ENCODE measurements at places on chromosomes 2 and 18.

- H3K36me3 ChIP-seq: no peaks in the 10 kb centered on the region
- peak overlapping the region; percentile 99 for H3K4me3 ChIP-seq
- H3K4me1 ChIP-seq: peaks cover 40% of the 10 kb centered on the region
- peak overlapping the region; percentile 98 for H3K27ac ChIP-seq
- no peaks in the 10 kb centered on the region for H3K27me3 ChIP-seq
Measured at GRCh38 chr2:230411570-230412370, 4.2 kb upstream of the SP100 start.

DNA sequence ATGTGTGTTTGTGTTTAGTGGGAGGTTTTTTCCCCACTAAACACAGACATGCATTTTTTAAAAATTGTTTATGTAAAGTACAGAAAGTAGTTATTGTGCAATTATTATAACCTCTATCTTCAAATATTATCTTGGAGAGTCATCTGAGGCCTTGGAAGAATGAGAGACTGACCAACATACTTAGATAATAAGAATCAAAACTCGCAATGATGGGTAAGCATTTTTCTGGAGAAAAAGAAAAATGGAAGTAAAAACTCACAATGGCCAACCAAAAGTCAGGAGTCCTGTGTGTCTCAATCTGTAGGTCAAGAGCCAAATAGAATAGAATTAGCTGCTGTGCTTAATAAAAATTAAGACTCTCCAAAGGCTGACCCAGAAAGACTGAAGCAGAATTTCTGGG lies 43.0 kb downstream of the MEMO1 start:
- H3K27ac ChIP-seq: no peak overlapping the region
- H3K36me3 ChIP-seq: no peaks in the 10 kb centered on the region
- H3K27me3 ChIP-seq: no peaks in the 10 kb centered on the region

DNA sequence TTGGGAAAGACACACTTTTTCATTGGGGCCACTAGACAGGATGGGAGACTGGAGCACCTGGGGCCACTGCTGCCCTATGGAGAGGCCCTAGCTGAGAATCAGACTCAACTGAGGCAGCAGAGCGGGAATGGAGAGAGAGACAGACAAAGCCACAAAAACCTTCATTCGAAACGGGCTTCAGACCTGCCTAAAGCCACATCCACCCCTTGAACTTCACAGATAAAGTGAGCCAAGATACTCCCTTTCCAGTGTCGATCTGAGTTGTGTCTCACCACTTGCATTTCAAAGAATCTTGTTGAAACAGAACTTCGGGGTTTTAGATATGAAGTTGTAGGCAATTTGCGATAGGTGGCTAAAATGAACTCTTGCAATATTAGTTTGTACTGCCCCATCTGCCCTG lies 11.3 kb upstream of the LDLRAD4 start:
- peaks cover 49% of the 10 kb centered on the region for H3K27me3 ChIP-seq
- peaks cover 3% of the 10 kb centered on the region for H3K36me3 ChIP-seq
- peak overlapping the region; percentile 4 for H3K27ac ChIP-seq

- peak overlapping the region; percentile 73 for H3K27ac ChIP-seq
- peaks cover 32% of the 10 kb centered on the region for H3K27me3 ChIP-seq
- no peak for DNase-seq
- H3K4me3 ChIP-seq: no peak overlapping the region
- H3K36me3 ChIP-seq: no peaks in the 10 kb centered on the region
- H3K4me1 ChIP-seq: peaks cover 15% of the 10 kb centered on the region
Measured at GRCh38 chr2:176826984-176827668, 385.5 kb upstream of the HNRNPA3 start.

DNA sequence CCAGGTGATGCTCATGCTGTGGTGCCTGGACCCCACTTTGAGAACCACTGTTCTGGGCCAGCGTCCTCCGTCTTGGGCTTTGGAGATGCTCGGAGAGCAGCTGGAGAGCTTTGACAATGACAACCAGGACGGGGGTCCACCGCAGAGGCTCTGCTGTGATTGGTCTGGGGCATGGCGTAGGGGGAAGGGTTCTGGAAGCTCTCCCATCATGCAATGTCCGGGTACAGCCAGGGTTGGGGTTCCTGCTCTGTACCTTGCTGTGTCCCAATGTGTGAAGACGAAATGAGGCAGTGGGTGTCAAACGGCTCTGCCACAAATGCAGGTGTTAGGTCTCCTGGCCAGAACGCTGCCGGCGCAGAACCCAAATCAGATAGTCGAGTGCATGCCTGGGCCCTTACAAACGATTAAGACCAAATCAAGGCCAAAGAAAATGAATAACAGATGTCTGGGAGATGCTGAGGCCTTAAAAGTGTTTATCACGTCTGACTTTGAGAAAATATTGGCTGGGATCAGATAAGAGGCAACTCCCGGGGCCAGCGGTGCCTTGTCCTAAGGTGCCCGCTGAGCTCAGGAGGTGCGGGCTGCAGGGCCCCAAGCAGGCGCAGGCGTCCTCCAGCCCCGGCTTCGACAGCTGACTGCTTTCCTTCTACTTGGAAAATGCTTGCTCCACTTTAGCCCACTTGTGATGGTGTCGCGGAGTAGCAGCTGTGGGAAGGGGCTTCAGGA lies 117.2 kb downstream of the VAPA start:
- H3K36me3 ChIP-seq: no peaks in the 10 kb centered on the region
- H3K4me3 ChIP-seq: no peak overlapping the region
- DNase-seq: no peak
- peaks cover 55% of the 10 kb centered on the region for H3K27me3 ChIP-seq

DNA sequence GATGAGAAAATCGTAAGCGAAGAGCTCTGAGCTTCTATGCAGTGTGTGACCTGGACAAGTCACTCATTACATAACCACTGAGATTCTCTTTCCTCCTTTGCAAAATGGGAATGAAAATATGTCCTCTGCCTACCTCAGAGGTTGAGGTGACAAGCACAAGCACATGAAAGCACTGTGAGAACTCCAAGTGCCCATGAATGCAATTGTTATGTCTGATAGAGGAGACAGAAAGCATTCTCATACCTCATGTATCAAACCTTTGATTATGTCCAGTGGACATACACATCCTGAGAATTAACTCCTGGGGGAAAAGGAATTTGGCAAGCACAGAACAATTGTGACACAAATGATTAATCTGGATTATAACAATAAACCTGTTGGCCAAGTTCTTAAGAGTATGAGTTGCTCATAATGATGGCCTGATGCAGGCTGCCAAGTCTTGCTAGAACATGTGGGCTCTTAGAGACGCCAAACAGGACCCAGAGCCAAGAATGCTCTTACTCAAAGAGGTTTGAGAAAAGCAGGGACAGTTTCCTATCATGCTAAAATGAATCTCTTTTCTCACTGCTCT lies 8.5 kb upstream of the RMDN2 start:
- peaks cover 4% of the 10 kb centered on the region for H3K4me1 ChIP-seq
- H3K36me3 ChIP-seq: peaks cover 3% of the 10 kb centered on the region
- H3K27me3 ChIP-seq: peaks cover 39% of the 10 kb centered on the region
- DNase-seq: no peak
- H3K4me3 ChIP-seq: no peak overlapping the region

DNA sequence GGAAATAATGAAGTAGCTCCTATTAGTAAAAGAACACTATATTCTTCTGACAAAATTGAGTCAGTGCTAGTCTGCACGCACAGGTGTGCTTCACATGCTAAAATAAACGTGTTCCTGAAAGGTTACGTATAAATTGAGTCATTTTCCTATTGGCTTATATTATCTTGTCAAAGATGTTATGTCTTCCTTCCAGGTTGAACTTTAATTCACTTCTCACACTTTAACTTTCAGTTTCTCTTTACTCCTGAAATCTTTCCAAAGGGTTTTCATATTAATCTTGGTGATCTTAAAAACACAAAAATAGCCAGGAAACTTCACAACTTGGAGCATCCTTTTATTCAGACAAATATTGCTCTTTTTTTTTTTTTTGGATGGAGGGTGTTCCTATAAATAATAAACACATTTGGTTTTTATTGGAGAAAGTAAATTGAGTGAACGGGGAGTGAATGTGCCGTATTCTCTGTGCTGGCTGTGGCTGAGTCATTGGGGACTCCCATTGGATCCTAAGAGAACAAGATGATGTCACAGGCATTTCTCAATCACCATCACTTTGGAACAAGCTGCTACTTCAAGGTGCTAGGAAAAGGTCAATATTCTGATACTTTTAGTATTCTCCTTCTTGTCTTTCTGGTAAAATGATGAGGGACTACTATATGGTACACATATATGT lies 150.2 kb upstream of the SPATS2L start:
- no peaks in the 10 kb centered on the region for H3K4me1 ChIP-seq
- no peaks in the 10 kb centered on the region for H3K27me3 ChIP-seq
- H3K4me3 ChIP-seq: no peak overlapping the region
- no peaks in the 10 kb centered on the region for H3K36me3 ChIP-seq
- H3K27ac ChIP-seq: no peak overlapping the region

GRCh38 chr2:33024758-33025157 lies 78.0 kb downstream of the LTBP1 start:
- H3K4me3 ChIP-seq: no peak overlapping the region
- H3K36me3 ChIP-seq: no peaks in the 10 kb centered on the region
- no peaks in the 10 kb centered on the region for H3K4me1 ChIP-seq

DNA sequence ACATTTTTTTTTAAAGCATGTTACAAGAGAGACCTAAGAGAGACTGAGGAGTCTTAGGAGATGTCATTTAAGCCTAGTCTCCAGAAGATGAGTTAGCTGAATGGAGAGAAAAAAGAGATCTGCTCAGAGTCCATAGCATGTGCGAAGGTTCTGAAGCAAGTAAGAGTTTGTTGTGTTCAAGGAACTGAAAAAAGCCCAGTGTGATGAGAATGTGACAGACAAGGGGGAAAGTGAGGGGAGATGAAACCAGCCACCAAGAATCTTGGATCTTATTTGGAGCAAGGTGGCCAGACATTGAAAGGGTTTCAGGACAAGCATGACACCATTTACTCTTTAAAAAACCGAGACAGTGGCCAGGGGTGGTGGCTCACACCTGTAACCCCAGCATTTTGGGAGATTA lies 5.2 kb upstream of the MOB1A start:
- no peaks in the 10 kb centered on the region for H3K27me3 ChIP-seq
- H3K4me1 ChIP-seq: peaks cover 8% of the 10 kb centered on the region
- no peak overlapping the region for H3K27ac ChIP-seq
- no peaks in the 10 kb centered on the region for H3K36me3 ChIP-seq
- no peak overlapping the region for H3K4me3 ChIP-seq

GRCh38 chr2:65373365-65373918 lies 59.0 kb downstream of the SPRED2 start:
- H3K27ac ChIP-seq: no peak overlapping the region
- H3K36me3 ChIP-seq: no peaks in the 10 kb centered on the region
- no peak overlapping the region for H3K4me3 ChIP-seq
- no peak for DNase-seq
- peaks cover 5% of the 10 kb centered on the region for H3K27me3 ChIP-seq
- H3K4me1 ChIP-seq: peaks cover 2% of the 10 kb centered on the region

DNA sequence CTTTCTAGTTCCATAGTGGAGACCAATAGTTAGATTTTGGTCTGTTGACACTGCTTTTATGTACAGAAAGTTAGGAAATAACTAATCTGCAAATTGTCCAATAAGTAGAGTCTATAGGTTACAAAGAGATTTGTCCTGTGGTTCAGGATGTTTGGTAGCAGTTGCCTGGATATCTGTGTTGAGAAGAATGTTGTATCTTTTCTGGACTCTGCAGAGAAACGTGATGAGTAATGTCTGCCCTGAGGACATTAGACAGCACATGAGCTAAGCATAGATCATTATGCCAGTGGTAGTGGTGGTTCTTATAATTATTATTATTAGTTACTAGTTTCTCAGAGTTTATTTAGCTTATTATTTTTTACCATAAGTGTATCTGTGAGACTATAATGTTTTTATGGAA lies 65.8 kb downstream of the ANKRD62 start:
- H3K36me3 ChIP-seq: no peaks in the 10 kb centered on the region
- no peak overlapping the region for H3K27ac ChIP-seq
- DNase-seq: no peak
- H3K4me3 ChIP-seq: no peak overlapping the region

- H3K36me3 ChIP-seq: no peaks in the 10 kb centered on the region
- H3K27me3 ChIP-seq: no peaks in the 10 kb centered on the region
- no peak overlapping the region for H3K4me3 ChIP-seq
- H3K4me1 ChIP-seq: peaks cover 30% of the 10 kb centered on the region
- no peak for DNase-seq
- no peak overlapping the region for H3K27ac ChIP-seq
Measured at GRCh38 chr2:10032746-10033105, 10.6 kb upstream of the KLF11 start.

- no peaks in the 10 kb centered on the region for H3K27me3 ChIP-seq
- H3K4me1 ChIP-seq: no peaks in the 10 kb centered on the region
- H3K4me3 ChIP-seq: no peak overlapping the region
- H3K36me3 ChIP-seq: no peaks in the 10 kb centered on the region
Measured at GRCh38 chr2:150358468-150358807, 129.0 kb downstream of the RND3 start.

- peak overlapping the region; percentile 85 for H3K27ac ChIP-seq
- H3K4me1 ChIP-seq: peaks cover 44% of the 10 kb centered on the region
- H3K27me3 ChIP-seq: no peaks in the 10 kb centered on the region
- DNase-seq: peak; percentile 21
Measured at GRCh38 chr2:197804758-197805714, 643 bp downstream of the PLCL1 start.

DNA sequence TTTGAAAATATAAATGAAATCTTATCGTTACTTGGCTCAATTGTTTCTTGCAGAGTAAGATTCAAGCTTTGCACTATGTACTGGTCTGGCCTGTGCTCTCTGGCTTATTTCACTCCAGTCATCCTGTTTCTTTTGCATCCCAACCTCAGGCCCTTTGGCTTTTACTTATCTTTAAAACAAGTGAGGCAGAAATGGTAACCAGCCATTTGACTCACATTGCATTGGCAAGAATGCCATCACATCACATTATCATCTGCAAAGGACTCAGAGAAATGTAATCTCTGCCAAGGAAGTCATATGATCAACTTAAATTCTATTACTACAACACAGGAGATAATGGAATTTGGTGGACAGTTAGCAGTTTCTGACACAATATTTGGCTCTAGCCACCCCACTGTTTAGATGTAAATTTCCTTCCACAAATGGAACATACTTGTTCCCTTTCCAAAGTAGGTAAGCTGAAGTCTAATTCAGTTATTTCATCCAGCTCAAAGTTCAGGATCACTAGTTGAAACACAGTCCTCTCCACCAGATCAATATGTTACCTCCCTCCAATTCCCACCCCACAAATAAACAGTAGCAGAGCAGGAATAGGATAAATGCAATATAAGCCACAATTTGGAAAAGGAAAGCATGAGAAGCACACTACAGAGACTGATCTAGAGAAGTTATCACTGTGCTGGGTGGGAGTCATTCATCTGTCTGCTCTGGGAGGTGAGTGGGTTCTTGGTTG lies 65.0 kb upstream of the DSC1 start:
- H3K27me3 ChIP-seq: no peaks in the 10 kb centered on the region
- no peaks in the 10 kb centered on the region for H3K36me3 ChIP-seq
- DNase-seq: no peak
- no peak overlapping the region for H3K4me3 ChIP-seq

DNA sequence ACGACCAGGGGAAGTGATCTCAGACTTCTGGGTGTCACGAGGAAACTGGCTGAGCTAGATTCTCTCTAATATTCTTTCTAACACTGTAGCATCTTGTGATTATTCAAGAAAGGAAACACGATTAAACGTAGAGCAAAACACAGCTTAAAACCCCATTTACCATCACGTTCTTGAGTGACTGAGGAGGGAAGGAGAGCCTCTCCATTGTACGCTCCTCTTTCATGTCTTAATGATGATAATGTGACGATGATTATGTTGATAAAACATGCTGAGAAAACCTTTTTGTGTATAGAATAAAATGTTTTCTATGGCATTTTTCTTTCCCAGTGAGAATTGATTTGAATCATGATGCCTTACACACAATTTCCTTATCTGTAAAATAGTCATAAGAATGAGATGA lies 705.6 kb upstream of the ID2 start:
- DNase-seq: no peak
- no peaks in the 10 kb centered on the region for H3K4me1 ChIP-seq
- H3K4me3 ChIP-seq: no peak overlapping the region
- H3K36me3 ChIP-seq: peaks cover 6% of the 10 kb centered on the region
- H3K27me3 ChIP-seq: peaks cover 4% of the 10 kb centered on the region

Data from T-helper 17 cell (primary cell).